ENCODE measurements at places on chromosomes 11 and 22. TPM values are rescaled to one million over a fixed set of nuclear protein-coding genes. Genes with fewer than 3 reads are reported as not detected.

Gene HEPN1
- total RNA-seq, result not detected

Gene NRIP3
- 5.5 TPM for total RNA-seq

Gene OR51B4
- not detected for total RNA-seq

Gene TMEM126A
- 29.6 TPM for total RNA-seq

Gene HTATIP2
- 79.0 TPM for total RNA-seq

Gene TRIM49
- not detected for total RNA-seq

Gene RCE1
- total RNA-seq, result 13.1 TPM

Gene OR51I1
- total RNA-seq, result not detected

Gene C22orf42
- total RNA-seq, result not detected

Gene MUC5AC
- total RNA-seq, result not detected

Gene TMEM86A
- total RNA-seq, result 4.2 TPM

Gene IGSF22
- total RNA-seq, result not detected

Gene CDC42BPG
- total RNA-seq, result 0.16 TPM

Gene LRRC32
- 79.8 TPM for total RNA-seq

Gene OR5M11
- total RNA-seq, result not detected

Gene CDC42EP1
- 18.5 TPM for total RNA-seq

Gene RAB36
- 0.88 TPM for total RNA-seq

Gene VPREB1
- total RNA-seq, result not detected

Gene PARVB
- total RNA-seq, result 152 TPM

Gene NOX4
- 32.3 TPM for total RNA-seq

Gene ATG13
- 58.9 TPM for total RNA-seq

Gene CASP5
- not detected for total RNA-seq

Gene OLFML1
- total RNA-seq, result 0.06 TPM

Gene BBOX1
- total RNA-seq, result not detected

Gene C11orf86
- not detected for total RNA-seq

Measured in bladder microvascular endothelial cell (primary cell).